ENCODE measurements at places on chromosomes 11 and 22.

DNA sequence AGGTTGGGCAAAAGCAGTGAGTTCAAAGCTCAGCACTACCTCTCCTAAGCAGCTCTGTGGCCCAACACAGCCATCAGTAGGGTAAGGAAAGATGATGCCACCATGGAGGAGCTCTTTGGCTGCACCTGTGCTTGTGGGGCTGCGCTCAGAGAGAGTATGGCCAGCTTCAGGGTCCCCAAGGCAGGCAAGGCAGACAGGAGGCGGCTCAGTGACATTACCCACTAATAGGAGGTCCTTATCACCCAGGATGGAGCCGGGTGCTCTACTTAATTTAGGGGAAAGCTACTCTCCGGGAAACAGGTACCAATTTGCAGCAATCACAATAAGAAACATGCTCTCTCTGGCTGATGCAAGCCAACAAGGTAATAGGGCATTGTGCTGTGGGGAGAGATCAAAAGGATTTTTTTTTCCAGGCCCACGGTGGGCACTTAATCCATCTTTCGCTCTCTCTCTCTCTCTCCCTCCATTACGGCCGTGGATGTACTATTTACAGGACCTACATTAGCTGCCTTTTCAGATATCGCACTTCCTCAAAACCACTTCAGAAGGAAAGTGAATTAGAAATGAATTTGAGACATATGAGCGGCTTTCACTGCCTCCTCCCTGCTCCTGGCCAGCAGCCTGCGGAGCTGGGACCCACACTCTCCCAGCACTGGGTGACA is 446.3 kb downstream of the SOX6 start:
- no peak for DNase-seq

DNA sequence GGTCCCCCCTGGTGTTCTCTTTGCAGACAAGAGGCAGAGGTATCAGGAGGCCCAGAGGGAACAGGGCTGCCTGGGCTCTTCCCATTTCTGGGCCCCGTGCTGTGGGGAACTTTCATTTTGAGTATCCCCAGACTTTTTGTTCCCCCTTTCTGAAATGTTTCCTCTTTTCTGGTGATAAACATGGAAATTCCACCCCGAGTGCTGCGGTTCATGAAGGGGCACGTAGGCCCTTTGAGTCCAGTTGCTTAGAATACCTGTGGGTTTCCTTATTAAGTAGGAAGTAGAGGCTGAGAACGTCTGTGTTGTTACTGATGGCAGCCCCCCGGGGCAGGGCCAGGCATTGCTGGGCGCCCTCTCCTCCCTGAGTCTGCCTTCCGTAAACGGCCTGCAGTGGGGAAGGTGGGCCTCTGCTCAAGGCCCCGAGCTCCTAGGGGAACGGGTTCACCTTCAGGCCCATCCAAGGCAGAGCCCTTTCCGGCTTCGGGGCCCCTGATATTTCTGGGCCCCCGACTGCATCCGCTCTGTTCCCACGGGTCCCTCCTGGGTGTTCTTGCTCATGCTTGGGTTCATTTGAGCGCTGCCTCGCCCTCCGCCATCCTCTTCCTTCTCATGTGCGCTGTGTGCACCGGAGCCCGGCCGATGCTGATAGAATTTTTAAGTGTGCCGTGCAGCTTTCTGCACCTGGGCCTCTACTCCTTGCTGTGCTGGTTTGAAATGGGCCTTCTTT is 12.0 kb downstream of the TBC1D22A start:
- no peak for DNase-seq

- no peak for DNase-seq
Measured at GRCh38 chr11:95322539-95322938, 91.5 kb upstream of the SESN3 start.

- no peak for DNase-seq
Measured at GRCh38 chr22:24501301-24502005, 6.3 kb downstream of the UPB1 start.

GRCh38 chr11:27894552-27894951 is 194.3 kb upstream of the BDNF start:
- DNase-seq, result no peak
